Ovary (tissue), 10 donors: ENCODE measurements at places on chromosomes 6 and 20. TPM values are rescaled to one million over a fixed set of nuclear protein-coding genes. Genes with fewer than 3 reads are reported as not detected.
A peak's percentile ranks its signal among the peaks of the same experiment; 100 is the strongest.

MYT1 gene
- total RNA-seq = 0.15 TPM

TSHZ2 gene
- total RNA-seq = 18.2 TPM

TNFRSF6B gene
- total RNA-seq = 2.0 TPM

DNA sequence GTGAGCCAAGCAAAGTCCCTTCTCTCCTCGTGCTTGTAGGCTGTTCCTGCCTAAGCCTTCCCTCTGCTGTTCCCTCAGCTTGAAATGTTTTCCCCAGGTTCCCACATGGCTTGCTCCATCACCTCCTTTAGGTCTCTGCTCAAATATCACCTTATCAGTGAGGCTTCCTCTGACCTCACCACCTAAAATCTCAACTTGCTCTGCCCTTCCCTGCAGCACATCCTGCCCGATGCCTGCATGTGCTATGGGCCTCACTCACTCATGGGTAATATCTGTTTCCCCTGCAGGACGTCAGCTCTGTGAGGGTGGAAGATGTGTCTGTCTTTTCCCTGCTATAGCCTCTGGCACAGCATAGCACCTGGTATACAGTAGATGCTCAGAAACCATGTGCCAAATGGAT is 29.9 kb upstream of the FKBP1A start:
- no peak for DNase-seq
- no peaks in the 10 kb centered on the region for H3K27me3 ChIP-seq
- H3K27ac ChIP-seq = no peak overlapping the region
- no peaks in the 10 kb centered on the region for H3K36me3 ChIP-seq
- H3K4me1 ChIP-seq = no peaks in the 10 kb centered on the region

DNA sequence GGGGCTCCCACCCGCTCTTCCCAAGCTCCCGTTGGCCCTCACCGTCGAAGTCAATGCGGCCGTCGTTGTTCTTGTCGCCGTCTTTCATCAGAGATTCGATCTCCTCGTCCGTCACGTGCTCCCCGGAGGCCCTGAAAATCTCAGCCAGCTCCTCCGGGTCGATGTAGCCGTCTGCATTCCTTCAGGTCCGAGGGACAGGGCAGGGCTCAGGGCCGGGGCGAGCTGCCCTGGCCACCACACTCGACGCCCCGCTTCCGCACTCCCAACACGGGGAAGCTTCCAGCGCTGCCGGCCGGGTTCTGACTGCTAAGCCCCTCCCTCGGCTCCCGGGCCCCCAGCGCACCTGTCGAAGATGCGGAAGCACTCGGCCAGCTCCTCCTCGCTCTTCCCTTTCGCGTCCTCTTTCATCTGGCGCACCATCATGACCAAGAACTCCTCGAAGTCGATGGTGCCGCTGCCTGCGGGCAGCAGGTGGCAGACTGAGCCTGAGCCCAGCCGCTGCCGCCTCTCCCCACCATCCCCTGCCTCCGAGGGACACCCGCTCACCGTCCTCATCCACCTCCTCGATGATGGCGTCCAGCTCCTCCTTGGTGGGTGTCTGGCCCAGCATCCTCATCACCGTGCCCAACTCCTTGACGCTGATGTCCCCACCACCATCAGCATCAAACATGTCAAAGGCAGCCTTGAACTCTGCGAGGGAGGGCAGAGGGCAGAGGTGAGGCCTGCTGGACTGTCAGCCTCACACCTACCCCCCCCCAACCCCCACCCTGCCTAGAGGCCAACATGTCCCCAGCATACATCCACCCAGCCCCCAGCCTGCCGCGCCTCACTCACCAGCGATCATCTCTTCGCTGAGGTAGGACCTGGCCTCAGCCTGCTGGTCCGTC is 2.9 kb downstream of the TNNC2 start:
- H3K36me3 ChIP-seq = no peaks in the 10 kb centered on the region
- DNase-seq = peak; percentile 59
- peaks cover 16% of the 10 kb centered on the region for H3K4me1 ChIP-seq

DNA sequence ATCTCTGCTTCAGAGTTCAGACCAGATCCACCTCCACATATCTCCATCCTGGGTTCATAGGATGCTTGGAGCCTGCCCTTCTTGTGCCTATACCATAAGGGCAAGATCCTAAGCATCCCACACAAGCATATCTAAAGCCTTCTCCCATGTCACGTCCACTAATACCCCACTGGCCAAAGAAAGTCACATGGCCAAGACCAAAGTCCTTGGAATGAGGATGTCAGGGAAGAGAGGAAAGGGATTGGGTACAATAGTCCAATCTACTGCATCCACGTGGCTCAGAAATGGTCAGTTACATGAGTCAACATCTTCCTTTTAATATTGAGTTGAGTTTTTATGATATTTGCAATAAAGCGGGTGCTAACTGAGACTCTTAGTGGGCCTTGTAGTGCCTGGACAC is 515.9 kb upstream of the SULF2 start:
- peaks cover 4% of the 10 kb centered on the region for H3K4me1 ChIP-seq
- DNase-seq = no peak
- no peaks in the 10 kb centered on the region for H3K36me3 ChIP-seq
- no peaks in the 10 kb centered on the region for H3K27me3 ChIP-seq
- H3K4me3 ChIP-seq = no peak overlapping the region

GRCh38 chr6:48449002-48449401 is 338.0 kb upstream of the PTCHD4 start:
- H3K4me1 ChIP-seq = no peaks in the 10 kb centered on the region
- no peak for DNase-seq
- H3K36me3 ChIP-seq = no peaks in the 10 kb centered on the region
- H3K27me3 ChIP-seq = no peaks in the 10 kb centered on the region
- no peak overlapping the region for H3K4me3 ChIP-seq
- H3K27ac ChIP-seq = no peak overlapping the region

GRCh38 chr6:160461641-160462040 is 113.5 kb downstream of the SLC22A3 start:
- H3K4me1 ChIP-seq = no peaks in the 10 kb centered on the region
- DNase-seq = no peak
- H3K4me3 ChIP-seq = no peak overlapping the region
- H3K27ac ChIP-seq = no peak overlapping the region
- no peaks in the 10 kb centered on the region for H3K27me3 ChIP-seq

PFDN4 gene
- 33.8 TPM for total RNA-seq

DNA sequence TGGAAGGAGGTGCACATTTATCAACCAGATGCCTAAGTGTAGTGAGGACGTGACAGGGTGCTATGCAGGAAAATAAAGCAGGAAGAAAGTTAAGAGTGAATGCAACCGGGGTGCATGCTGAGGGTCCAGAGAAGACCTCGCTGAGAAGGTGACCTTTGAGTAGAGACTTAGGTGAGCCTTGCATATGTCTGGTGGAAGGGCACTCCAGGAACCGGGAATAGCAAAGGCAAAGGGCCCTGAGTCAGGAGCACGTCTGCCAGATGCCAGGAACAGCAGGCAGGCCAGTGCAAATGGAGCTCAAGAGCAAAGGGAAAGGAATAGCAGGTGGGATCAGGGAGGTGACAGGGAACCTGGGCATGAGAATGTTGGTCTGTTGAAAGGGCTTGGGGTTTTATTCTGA is 445.5 kb downstream of the PREX1 start:
- H3K4me1 ChIP-seq = no peaks in the 10 kb centered on the region
- H3K27me3 ChIP-seq = no peaks in the 10 kb centered on the region
- H3K27ac ChIP-seq = no peak overlapping the region
- H3K4me3 ChIP-seq = no peak overlapping the region
- no peaks in the 10 kb centered on the region for H3K36me3 ChIP-seq
- DNase-seq = no peak

DNA sequence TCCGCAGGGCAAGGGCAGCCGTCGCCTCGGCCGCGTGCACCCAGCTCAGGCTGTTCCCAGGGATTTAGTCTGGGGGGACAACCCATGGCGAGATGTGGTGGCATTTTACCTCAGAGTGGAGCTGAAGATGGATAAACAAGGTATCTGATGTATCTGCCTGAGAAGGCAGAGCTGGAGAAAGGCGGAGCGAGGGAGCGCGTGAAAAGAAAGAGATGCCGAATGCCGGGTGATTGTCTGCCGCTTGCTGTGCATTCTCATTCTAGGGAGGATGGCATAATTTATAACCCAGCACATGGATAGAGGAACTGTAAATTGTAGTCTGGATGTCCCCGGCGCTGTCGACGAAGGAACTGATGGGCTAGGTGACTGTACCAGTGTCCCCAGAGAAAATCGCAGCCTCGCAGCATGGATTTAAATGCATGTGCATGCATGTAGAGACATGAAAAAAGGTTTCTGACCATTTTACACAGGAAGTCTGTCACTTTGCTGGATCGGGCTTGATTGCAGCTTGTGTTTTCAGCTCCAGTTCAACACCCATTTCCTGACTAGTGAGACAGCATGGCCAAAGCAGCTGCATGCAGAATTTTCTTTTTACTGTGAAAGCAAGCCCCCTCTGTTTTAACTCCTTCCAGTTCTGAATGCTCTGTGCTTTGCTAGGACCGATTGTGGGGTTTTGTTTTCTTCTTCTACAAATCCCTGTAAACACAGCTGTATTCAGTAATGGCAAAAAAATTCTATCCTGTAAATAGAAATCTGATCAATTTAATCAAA is 149.7 kb downstream of the PRL start:
- H3K4me3 ChIP-seq = no peak overlapping the region
- DNase-seq = no peak
- H3K27me3 ChIP-seq = no peaks in the 10 kb centered on the region
- no peaks in the 10 kb centered on the region for H3K36me3 ChIP-seq

HLA-DMB gene
- total RNA-seq = 4.3 TPM

DNA sequence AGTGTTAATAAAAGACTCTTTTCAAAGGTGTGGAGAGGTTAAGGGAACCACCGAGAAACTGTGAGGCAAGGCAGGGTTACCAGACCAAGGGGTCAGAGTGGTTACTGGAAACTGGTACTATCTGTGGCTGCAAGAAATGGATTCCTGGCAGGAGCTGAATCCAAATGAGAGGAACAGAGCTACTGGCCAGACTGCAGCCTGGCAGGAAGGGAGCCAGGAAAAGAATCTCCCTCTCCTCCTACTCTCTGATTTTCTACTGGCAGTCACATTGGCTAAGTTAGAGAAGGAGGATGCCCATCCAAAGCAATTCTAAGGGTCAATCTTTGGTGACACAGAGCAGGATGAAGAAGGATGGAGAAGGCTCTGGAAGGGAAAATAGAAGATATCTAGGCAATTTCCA is 211.5 kb downstream of the GRM1 start:
- no peaks in the 10 kb centered on the region for H3K4me1 ChIP-seq
- DNase-seq = no peak
- H3K36me3 ChIP-seq = no peaks in the 10 kb centered on the region
- H3K27me3 ChIP-seq = no peaks in the 10 kb centered on the region
- no peak overlapping the region for H3K4me3 ChIP-seq

- H3K4me3 ChIP-seq = no peak overlapping the region
- no peaks in the 10 kb centered on the region for H3K27me3 ChIP-seq
- H3K4me1 ChIP-seq = no peaks in the 10 kb centered on the region
- H3K36me3 ChIP-seq = no peaks in the 10 kb centered on the region
- no peak for DNase-seq
These were observed 412.5 kb downstream of the GJA1 start for GRCh38 chr6:121847806-121848522.

ADGB gene
- total RNA-seq = 16.5 TPM

HRH3 gene
- total RNA-seq = not detected

- no peaks in the 10 kb centered on the region for H3K36me3 ChIP-seq
- H3K4me3 ChIP-seq = peak within 1 kb of the TSS; percentile 78
- peaks cover 5% of the 10 kb centered on the region for H3K4me1 ChIP-seq
- H3K27me3 ChIP-seq = no peaks in the 10 kb centered on the region
- H3K27ac ChIP-seq = peak within 1 kb of the TSS; percentile 91
- peak; percentile 78 for DNase-seq
These were observed at the start of gene RREB1 for GRCh38 chr6:7107578-7108195. Gene RREB1, plus strand, starts transcription at chr6:7107961. Its CDS starts 73,951 bp downstream, at chr6:7181912.

- H3K4me3 ChIP-seq = no peak overlapping the region
- no peaks in the 10 kb centered on the region for H3K27me3 ChIP-seq
- H3K4me1 ChIP-seq = no peaks in the 10 kb centered on the region
These were observed 19.1 kb downstream of the MDFI start for GRCh38 chr6:41657131-41658094.

CD40 gene
- total RNA-seq = 18.6 TPM

SLC32A1 gene
- total RNA-seq = not detected

FAM83B gene
- total RNA-seq = 0.10 TPM

GRCh38 chr6:133001040-133001565 is 186.7 kb downstream of the RPS12 start:
- H3K4me3 ChIP-seq = no peak overlapping the region
- no peaks in the 10 kb centered on the region for H3K4me1 ChIP-seq
- H3K27ac ChIP-seq = no peak overlapping the region
- H3K27me3 ChIP-seq = no peaks in the 10 kb centered on the region
- no peak for DNase-seq

IPCEF1 gene
- total RNA-seq = 1.7 TPM

GRCh38 chr20:15949391-15949790 is 623.9 kb downstream of the KIF16B start:
- H3K27ac ChIP-seq = no peak overlapping the region
- no peak overlapping the region for H3K4me3 ChIP-seq
- no peaks in the 10 kb centered on the region for H3K27me3 ChIP-seq

PGC gene
- not detected for total RNA-seq

- no peak for DNase-seq
- H3K36me3 ChIP-seq = no peaks in the 10 kb centered on the region
- no peak within 1 kb of the TSS for H3K4me3 ChIP-seq
- H3K27ac ChIP-seq = no peak within 1 kb of the TSS
- H3K27me3 ChIP-seq = no peaks in the 10 kb centered on the region
These were observed at the start of gene CTCFL for GRCh38 chr20:57524511-57525176. Gene CTCFL, minus strand, starts transcription at chr20:57525140. Its CDS starts 935 bp downstream, at chr20:57524205.

GRCh38 chr6:136608991-136609390 is 58.8 kb upstream of the MAP7 start:
- no peak overlapping the region for H3K4me3 ChIP-seq
- no peaks in the 10 kb centered on the region for H3K27me3 ChIP-seq
- H3K27ac ChIP-seq = peak overlapping the region; percentile 0
- DNase-seq = no peak

DNA sequence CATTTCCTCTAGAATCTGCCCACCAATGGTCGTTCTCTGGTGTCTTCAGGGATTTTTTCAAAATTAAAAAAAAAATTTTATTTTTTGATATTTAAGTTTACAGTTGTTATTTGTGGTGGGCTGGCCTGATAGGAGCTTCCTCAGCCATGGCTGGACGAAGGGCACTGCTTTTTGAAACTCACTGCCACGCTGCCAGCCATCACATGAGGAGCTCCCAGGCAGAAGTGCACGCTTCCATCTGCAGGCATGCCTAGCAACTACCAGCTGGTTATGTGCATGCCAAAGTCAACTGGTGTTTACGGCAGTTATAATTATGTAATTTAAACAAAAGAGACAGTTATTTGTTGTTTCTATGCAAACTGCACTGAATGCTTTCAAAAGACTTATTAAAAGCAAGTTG is 105.1 kb downstream of the IRF4 start:
- H3K4me1 ChIP-seq = peaks cover 2% of the 10 kb centered on the region
- no peak overlapping the region for H3K27ac ChIP-seq
- H3K27me3 ChIP-seq = no peaks in the 10 kb centered on the region
- no peak overlapping the region for H3K4me3 ChIP-seq

DDX43 gene
- 0.88 TPM for total RNA-seq
